Activated CD8-positive, alpha-beta memory T cell treated with anti-CD3 and anti-CD28 coated beads, Interleukin-2, amount 50 U/mL, for 48 hours (primary cell): ENCODE measurements at places on chromosomes 16 and 17.
A peak's percentile ranks its signal among the peaks of the same experiment; 100 is the strongest.

DNA sequence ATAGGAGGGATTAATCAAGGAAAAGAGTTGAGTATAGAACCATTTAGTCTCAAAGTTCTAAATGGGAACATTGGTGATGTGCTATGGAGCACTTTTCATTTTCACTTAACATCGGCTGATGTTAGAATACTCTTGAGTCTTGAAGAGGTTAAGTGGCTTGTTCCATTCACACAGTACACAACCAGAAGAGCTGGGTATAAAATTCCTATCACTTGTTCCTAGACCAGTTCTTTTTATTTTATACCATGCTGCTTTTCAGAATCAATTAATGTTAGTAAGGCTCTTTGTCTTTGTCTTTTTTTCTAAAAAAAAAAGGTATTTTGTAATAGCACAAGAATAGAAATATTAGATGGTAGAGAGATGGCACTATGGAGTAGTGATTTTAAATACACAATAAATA lies 1.7 kb upstream of the KRTAP1-1 start:
- DNase-seq: no peak

DNA sequence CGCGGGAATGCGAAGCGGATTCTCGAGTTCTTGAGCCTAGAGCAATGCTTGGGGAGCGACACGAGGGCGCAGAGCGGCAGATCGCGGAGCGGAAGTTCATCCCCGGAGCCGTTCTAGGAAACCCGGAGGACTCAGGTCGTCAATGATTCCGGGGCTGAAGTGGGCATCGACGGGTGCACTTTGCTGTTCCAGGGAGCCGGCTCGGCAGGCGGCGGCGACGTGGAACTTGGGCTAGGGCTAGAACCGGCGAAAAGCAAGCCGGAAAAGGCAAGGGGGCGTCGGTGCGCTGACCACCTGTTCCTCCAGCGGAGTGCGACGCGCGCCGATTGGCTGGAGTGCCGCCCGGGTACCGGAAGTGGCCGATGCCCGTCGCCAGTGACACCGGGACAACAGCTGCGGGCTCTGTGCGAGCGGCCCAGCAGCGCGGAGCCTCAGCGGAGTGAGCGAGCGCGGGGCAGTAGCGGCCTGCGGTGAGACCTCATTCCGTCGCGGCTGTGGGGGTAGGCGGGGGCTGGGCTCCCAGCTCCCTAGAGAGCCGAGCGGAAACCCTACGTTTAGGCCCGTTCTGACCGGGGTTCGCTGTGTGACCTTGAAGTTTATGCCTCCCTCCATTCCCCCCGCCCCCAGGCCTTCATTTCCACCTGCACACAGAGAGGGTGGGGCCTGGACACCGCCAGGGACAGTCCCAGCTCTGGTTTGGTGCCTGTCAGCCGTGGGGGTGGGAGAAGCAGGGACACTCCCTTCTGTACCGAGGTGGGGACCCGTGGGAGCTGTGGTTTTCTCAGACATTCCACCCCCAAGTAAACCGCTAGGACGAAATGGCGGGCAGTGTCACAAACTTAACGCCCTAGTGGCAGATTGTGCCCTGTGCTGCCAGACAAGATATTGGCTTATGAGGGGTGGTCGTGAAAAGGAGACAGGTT lies at the start of gene ZFP3:
Gene ZFP3, plus strand, starts transcription at position 362 of the 923 bp plus-strand sequence. CDS start 13,038 bp downstream, outside the sequence.
- DNase-seq: peak; percentile 91

GRCh38 chr16:30054959-30055553 lies 10.5 kb upstream of the ALDOA start:
- peak; percentile 80 for DNase-seq

DNA sequence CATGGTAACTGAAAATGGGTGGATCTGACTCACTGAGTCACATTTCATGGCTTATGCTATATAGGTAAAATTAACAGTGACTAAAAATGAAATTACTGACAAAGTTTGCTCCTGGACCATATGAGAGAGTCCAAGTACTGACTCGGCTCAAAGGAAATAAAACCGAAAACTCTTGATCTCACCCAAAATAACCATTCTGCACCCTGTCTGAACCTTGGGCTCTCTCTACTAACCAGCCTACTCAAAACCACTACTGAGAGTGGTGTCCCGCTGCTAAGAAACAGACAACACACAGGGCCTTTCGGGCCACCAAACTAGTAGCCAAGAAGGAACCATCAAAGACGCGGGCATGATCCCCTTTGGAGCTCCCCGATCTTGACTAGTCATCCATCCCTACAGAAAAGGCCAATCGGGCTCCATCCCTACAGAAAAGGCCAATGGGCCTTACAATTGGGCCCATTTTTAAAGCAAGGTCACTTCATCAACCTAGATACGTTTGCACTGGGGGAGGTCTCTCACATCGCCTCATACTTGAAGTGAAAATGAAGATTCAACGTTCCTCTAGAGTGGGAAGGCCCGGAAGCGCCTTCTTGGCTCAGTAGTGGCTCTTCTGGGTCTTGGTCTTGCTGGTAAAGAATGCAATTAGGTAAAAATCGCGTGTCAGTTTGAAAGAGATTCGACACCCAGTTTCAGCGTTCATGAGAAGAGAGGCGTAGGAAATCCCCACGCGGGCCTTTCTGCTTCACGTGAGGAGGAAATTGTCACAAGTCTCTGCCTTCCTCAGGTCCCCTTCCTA lies 720 bp upstream of the ZPBP2 start:
- DNase-seq: peak; percentile 78

DNA sequence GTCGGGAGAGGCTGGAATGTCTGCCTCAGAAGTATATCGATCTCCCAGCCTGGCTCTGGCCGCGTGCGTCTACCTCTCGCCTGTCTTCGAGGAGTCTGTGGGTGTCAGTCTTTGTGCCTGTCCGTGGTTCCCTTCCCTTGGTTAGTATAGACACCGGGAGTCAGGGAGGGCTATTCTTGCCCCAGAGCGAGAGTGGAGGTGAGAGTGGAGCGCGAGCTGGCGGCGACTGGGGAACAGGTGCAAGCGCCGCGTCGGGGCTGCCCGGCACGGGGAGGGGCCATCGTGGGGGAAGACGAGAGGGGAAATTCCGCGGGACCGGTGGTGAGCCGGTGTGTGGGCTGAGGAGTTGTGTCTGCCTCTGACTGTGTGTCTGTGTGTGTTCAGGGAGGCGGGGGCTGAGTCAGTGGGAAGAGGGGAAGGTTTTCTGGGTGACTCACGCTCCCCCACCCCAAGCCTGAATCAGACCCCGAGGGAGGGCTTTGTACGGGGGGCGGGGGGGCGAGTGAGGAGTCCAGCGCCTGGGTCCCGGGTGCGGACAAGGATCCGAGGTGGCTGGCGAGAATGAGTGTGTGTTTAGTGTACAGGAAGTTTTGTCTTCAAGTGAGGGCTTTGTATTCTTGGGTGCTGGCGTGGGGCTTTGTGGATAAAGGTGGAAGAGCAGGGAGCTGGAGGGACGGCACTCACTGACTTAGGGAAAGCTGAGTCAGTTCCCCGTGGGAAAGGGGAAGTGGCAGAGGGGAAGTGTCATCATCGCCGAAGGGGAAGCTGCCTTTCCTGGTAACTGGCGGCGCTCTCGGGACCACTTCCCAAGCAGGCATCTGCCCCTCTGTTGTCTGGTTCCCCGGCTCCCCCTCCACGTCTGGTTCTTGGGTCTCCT lies 8.6 kb downstream of the KDM6B start:
- DNase-seq: peak; percentile 95

DNA sequence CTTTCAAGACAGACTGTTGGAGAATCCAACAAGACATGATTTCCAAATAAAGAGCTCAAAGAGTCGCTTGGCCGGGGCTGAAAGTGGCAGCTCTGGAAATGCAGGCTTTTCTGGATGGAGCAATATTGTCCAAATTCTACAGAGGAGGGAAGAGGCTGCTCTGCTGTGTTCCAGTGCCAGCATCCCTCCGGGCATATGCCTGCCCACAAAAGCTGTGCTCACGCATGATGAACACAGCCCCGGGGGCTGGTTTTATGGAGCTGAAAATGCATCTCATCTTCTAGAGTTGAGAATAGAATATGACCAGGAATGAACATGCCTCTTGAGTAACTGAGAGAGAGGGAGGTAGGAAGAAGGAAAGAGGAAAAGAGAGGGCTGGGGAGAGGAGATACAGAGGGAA lies 74.7 kb upstream of the TOX3 start:
- no peak for DNase-seq

DNA sequence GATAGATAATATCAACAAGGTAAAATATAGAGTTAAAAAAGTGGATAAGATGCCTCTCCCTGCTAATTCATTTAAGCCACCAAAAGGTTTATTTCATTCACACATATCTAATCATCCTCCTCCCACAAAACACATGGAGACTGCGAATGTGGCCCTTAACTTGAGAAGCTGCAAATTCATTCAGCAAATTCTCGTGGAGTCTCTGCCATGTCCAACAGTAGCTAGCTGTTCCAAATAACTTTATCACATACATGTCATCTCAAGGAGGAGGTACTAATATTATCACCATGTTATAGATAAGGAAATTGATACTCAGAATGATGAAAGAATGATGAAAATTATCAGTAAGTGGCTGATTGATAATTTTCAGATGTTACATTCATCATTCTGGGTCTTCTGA lies 950.2 kb downstream of the CDH11 start:
- DNase-seq: no peak

GRCh38 chr16:65876624-65877023 lies 489.9 kb upstream of the CDH5 start:
- no peak for DNase-seq

DNA sequence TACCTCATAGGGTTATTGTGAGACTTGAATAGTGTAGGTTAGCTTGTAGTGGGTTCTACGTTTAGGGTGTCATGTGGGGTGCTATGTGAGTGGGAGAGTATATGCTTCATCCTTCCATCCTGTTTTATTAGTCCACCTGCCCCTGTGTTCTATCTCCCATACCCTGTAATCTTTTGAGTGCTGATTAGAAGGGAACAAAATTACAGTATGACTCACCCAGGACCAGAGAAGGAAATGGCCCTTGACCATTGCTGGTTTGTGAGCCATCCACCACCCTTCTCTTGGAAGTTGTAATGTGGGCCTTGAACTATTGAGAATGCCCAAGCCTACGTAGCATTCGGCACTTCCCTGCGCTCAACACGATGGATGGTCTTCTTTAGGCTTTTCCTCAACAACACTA lies 17.1 kb downstream of the SAP30BP start:
- DNase-seq: no peak

- no peak for DNase-seq
Measured at GRCh38 chr17:70040336-70040735, 34.7 kb upstream of the KCNJ16 start.

GRCh38 chr17:64001763-64002529 lies 3.8 kb downstream of the PRR29 start:
- DNase-seq: peak; percentile 50

DNA sequence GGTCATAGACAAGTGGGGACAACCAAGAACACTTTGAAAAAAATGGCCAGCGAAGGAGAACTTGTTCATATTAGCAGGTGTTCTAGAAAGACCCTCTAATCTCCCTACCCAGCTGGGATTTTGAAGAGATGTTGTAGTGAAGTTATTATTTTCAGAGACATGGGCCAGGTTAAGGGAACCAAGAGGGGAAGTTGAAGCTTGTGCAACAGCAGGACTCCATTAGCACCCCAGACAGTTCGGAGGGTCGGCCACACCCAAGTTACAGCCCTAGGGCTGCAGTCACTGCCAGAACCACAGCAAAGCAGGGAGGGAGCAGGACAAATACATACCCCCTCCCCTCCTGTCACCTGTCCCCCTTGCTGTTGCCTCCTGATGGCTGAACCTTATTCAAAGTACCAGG lies 42.3 kb downstream of the WSB1 start:
- no peak for DNase-seq

DNA sequence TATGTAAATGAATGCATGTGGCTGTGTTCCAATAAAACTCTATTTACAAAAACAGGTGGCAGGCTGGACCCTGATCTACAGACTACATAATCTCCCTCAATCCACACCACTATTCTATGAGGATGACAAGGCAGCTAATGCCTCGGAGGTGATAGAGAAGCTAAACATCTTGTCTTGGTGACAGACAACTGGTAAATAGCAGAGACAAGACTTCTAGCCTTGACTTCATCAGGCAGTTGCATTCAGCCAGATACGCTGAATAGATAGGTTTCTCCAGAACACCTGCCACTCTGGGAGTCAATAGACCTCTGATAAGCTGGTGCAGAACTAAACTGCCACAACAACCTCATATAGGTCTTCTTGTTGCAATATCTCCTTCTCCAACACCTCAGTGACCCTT lies 3.3 kb downstream of the ATPAF2 start:
- DNase-seq: no peak

GRCh38 chr16:9260666-9261065 lies 169.2 kb downstream of the HAPSTR1 start:
- no peak for DNase-seq

- no peak for DNase-seq
Measured at GRCh38 chr17:7403727-7403976, 245 bp downstream of the TMEM256 start.

DNA sequence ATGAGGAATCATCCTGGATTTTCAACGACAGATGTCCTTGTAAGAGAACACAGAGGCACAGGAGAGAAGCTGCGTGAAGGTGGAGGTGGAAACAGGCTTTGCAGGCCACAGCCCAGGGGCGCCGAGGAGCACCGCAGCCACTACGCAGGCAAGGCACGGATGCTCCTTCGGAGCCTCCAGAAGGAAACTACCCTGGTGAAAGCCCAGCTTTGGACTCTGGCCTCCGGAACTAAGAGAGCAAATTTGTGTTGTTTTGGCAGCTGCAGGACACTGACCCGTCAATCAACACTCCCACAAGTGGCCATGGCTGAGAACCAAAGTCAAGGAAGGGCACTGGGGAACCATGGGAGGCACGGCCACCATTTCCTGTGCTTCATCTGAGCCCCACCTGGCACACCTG lies 3.4 kb downstream of the ARL16 start:
- no peak for DNase-seq

- DNase-seq: no peak
Measured at GRCh38 chr16:72875291-72876031, 172.5 kb downstream of the ZFHX3 start.

GRCh38 chr16:9996221-9996620 lies 186.0 kb downstream of the GRIN2A start:
- no peak for DNase-seq

GRCh38 chr16:50956637-50957036 lies 194.4 kb downstream of the SALL1 start:
- no peak for DNase-seq

DNA sequence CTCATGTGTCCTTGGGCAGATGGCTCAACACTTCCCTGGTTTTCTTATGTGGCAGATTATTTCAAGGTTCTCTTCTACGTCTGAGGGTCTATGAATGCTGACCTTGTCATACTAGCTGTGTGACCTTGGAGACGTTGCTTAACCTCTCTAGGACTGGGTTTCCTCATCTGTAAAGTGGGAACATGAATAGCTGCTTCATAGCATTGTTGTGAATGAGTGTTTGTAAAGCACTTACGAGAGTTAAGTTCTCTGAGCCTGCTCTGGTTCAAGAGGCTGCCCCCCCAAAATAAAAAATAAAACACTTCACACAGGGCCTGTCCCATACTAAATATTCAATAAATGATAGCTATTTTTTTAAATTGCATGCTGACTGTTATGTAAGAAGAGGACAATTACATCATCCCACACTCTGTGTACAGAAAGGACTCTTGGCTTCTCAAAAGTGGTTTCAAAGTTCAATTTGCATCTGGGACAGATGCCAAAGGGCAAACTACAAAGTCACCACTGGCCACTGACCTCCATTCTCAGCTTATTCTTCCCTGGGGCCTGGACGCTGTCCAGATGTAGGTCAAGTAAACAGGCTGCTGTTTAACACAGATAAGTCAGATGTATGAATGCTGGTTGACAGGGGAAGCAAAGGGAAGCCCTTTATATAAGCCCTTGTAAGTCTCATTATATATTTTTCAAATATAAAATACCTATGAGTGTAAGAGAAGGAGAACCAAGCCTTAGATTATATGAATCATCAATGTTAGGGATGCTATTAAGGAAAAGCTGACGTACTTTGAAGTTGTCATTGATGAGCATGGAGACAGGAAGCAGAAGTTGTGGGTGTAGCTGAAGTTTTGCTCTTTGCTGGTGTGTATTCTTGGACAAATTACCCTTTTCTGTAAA lies 15.4 kb upstream of the NDEL1 start:
- DNase-seq: no peak
